Left ventricle myocardium inferior (tissue), 1 donor: ENCODE measurements at places on chromosomes 4 and X.

DNA sequence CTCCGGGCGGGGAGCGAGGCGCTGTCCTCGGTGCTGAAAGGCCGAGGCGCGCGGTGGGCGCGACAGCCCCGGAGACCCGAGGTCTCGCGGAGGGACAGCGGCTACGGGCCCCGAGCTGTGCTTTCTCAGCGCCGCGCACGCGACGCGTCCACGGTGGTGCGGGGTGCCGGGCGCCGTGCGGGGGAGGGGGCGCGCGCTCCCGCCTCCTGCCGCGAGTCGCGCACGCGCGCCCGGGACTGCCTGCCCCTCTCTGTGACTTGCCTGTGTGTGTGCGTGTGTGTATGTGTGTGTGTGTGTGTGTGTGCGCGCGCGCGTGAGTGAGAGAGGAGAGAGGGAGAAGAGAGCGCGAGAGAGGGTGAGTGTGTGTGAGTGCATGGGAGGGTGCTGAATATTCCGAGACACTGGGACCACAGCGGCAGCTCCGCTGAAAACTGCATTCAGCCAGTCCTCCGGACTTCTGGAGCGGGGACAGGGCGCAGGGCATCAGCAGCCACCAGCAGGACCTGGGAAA, at the start of gene GRIA2:
Gene GRIA2 (plus strand): TSS at position 358 of the 511 bp plus-strand sequence. CDS start 315 bp downstream, outside the sequence.
- DNase-seq = no peak

- no peak for DNase-seq
Observed at GRCh38 chr4:20313237-20314030, 61.7 kb downstream of the SLIT2 start.

DNA sequence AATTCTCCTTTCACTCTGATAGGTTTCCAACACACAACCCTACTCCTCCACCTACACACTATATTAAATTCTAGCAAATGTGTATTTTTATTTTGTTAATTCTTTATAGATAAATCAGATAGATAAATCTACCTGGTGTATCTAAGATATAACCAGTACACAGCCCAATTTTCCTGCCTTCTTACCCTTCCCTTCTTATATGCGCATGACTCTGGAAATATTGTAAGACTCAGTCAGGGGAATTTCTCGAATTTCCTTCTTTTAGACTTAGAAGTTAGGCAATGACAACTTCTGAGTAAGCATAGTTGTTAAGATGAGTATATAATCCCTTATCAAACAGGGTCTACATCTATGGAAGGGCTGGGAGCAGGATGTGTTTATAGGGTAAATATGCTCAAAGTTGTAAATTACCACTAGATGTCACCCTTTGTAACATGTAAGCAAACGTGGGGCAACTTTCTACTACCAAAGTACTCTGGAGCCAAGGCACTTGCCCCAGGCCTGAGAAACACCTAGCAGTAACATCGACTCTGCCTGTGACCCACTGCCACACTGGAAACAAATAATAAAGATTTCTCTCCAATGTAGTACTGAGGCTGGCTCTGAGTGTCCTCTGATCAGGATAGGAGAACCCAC, 444.7 kb downstream of the IQCM start:
- no peak for DNase-seq

- no peak for DNase-seq
Observed at GRCh38 chrX:9647431-9647830, 118.2 kb downstream of the GPR143 start.

GRCh38 chrX:135168486-135168885, 2.7 kb downstream of the CT55 start:
- no peak for DNase-seq

- DNase-seq = no peak
Observed at GRCh38 chrX:13102636-13103035, 58.2 kb upstream of the FAM9C start.

- peak; percentile 38 for DNase-seq
Observed at GRCh38 chrX:54043541-54044125, 640 bp downstream of the PHF8 start.

DNA sequence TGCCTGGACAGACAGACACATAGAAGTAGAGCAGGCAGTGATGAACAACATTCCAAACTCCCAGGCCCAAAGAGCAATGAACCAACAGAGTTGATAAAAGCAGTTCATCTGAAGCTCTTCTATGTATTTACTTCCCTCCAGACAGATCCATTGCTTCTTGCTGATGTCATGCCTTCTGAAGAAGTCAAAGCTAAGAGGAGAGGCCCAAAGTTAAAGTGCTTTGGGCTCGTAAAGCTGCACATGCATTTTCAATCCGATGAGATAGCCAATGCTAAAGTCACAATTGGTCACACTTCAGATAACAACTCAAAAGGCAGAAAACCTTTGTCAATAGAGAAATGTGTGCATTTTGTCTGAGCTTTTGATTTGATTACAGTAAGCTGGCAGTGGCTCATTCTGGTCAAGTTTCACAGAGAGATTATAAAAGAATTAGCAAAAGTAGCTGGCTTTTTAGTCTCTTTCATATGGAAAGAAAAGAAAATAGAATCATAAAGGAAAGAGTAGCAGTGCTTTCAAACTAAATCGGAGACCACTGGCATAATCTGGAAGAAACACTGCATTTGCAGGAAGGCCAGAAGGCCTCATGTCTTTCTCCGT, 82.0 kb downstream of the GPC4 start:
- no peak for DNase-seq

DNA sequence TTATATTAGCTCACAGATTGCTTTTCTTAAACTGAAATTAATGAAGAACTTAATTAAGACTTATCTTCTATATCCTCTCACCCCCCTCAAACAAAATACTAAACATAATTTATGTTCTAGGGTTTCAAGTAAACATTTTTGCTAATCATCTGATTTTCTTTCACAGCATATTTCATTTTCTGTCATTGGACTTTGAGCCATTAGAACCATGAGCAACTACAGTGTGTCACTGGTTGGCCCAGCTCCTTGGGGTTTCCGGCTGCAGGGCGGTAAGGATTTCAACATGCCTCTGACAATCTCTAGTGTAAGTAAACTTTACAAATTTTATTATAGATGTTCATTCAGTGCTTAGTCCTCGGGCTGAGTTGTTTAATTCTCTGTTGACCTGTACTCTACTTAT, 3.3 kb downstream of the PDLIM5 start:
- DNase-seq = peak; percentile 58

DNA sequence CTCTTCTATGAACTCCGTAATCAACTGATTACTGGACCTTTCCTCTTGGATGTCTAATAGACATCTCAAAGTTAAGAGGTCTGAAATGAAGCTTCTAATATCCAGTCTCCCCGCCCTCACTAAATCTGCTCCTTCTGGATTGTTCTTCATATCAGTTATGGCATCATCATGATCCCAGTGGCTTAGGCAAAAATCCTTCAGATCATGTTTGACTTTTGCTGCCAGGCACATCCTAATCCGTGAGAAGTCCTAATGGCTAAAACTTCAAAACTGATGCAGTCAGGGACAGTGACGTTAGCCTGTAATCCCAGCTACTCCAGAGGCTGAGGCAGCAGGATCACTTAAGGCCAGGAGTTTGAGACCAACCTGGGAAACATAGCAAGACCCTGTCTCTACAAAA, 55.1 kb upstream of the GUCY1A1 start:
- no peak for DNase-seq

GRCh38 chr4:52704133-52704532, 45.0 kb upstream of the USP46 start:
- DNase-seq = no peak

- DNase-seq = no peak
Observed at GRCh38 chr4:72387959-72388358, 181.1 kb downstream of the ADAMTS3 start.

GRCh38 chrX:146055733-146056132, 238.1 kb downstream of the SLITRK2 start:
- DNase-seq = no peak

- no peak for DNase-seq
Observed at GRCh38 chr4:47838445-47838844, 578 bp upstream of the CORIN start.

GRCh38 chrX:37906357-37906756, 59.0 kb upstream of the DYNLT3 start:
- DNase-seq = no peak

GRCh38 chrX:15050395-15050794, 177.2 kb downstream of the MOSPD2 start:
- DNase-seq = no peak

- DNase-seq = no peak
Observed at GRCh38 chr4:15398732-15399131, 29.1 kb upstream of the C1QTNF7 start.
